ENCODE measurements at places on chromosomes 4 and X.

- DNase-seq: no peak
Measured at GRCh38 chrX:153947009-153947769, 2.7 kb upstream of the RENBP start.

- DNase-seq: no peak
Measured at GRCh38 chrX:147960722-147961121, 20.4 kb upstream of the FMR1NB start.

DNA sequence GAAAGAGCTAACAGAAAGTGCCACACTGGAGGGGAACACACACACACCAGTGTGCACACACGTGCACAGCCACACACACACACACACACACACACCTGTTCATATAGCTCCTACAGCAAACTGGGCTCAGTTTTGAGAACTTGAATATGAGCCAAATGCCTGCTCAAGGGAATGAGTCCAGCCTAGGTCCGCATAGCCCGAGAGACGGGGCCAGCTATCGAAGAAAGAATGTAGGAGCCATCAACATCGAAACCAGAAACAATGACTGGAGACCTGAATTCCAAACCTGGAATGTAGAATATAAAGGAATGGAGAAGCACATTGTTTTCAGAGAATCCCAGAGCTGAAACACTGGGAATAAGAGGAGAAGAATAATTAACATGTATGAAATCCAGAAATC, 37.6 kb upstream of the ERVMER34-1 start:
- DNase-seq: no peak

GRCh38 chr4:87521319-87521718, 7.9 kb downstream of the SPARCL1 start:
- no peak for DNase-seq

GRCh38 chr4:130329036-130329435, 1233.1 kb downstream of the C4orf33 start:
- DNase-seq: no peak

DNA sequence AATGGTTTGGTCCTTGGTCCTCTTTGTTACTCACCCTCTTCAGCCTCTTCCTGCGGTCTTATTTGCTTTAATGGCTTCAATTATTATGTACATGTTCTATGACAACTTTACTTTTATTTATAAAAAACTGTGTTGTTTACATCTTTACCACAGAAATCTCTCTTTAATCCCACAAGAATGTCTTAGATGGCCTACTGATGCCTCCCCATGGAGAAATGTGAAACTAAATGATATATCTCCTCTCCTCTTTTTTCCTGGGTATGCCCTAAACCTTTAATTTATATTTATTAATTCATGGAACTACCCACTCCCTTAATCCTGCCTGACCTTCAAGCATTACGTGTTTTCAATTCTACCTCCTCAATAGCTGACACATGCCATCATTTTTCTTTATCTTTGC, 573.2 kb downstream of the CENPC start:
- DNase-seq: no peak

DNA sequence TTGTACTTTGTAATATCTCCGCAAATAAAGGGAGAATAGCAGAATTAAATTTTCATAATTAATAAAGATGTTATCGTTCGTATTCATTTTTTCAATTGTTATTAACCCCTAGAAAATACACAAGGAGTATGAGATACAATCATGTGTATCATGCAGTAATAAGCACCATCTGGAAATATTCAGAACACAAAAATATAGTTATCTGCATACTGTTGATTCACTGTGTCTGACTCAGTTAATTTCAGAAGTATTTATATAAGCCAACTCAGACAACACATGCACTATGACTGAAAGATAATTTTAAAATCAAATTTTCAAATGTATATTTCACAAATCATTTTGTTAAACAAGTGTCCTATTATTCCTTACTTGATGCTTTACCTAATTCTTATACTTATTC, 1954.8 kb downstream of the ARAP2 start:
- DNase-seq: no peak

GRCh38 chr4:181427076-181427475, 816.1 kb upstream of the TENM3 start:
- no peak for DNase-seq

DNA sequence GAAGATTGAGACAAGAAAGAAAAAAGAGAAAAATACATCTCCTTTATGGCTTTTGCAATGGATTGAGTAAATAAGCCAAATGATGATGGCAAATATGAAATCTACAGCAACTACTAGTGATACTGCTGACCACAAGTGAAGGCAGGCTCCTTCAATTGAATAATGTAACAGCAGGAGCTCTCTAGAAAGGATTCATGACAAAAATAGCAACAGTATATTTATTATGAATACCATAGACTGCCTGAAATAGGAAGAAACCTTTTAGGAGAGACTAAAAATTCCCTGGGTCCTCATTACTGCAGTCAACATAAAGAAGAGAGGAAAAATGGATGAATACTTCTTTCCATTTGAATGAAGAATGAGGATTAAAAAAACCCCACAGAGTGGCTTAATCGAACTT, 306.8 kb upstream of the ANXA10 start:
- DNase-seq: no peak

GRCh38 chr4:175776217-175776616, 35.8 kb downstream of the GPM6A start:
- DNase-seq: no peak

DNA sequence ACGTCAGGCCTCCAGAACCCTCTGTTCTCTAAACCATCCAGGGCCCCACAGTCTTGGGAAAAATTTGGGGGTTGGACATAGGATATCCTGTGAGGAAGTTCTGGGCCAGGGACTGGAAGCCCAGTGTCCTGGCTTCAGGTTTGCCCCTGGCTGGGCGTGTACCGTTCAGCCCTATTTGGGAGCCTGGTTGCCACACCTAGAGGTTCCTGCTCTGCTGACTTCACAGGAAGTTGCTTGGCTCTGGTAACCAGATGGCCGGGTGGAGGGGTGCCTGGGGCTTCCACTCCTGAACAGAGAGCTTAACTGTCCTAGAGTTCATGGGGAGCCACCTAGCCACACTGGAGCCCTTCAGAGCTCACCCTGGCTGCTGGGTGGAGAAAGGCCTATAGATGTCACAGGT, 1.1 kb downstream of the TAFAZZIN start:
- DNase-seq: no peak

DNA sequence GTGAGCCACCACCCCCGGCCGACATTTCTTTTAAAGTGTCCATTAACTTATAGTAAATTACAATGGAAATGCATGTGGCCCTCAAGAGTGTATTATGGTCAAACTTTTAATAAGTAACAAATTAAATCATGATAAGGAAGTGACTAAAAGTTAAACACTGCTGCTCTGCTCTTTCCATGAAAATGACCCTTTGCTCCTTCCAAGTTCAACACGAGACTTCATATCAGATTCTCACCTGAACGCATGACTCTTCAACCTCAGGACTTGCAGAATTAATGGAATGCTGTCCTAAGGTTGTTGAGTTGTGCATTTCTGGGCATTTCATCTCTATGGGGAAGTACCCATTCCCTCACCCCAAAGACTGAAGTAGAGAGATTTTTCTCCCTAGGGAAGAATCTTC, 27.1 kb downstream of the AWAT2 start:
- DNase-seq: no peak

DNA sequence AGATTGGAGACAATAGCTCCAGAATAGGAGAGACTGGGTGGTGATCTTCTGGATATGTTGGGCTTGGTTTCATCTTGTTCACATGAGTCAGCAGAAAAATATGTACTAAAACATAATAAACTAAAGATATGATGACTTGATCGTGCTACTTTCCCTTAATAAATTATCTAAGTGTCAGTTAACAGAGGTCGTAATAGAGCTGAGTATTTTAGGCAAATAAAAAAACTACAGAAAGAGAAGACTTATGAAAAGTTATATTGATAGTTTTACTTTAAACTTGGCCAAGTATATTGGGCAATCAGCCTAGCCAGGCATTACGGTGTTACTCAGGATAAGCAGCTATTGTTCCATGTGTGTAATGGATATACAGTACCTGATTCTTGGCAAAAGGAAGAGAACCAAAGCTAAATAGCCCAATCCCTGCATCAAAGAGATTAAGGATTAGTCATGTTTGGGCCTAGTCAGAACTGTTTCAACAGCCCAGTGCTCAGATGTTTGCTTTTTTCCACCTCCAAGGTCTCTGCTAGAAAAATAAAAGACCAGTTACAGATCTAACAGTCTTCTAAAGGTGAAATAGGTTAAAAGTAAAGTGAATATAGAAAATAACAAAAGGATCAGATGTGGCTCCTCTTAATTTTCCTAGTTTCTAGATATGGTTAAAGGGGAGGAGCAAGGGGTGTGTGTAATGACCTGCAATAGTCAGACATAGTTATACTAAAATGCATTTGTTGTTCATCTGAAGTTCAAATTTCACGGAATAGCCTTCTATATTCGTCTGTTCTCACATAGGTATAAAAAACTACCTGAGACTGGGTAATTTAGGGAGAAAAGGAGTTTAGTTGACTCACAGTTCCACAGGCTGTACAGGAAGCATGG, 262.6 kb downstream of the ADGRL3 start:
- no peak for DNase-seq

DNA sequence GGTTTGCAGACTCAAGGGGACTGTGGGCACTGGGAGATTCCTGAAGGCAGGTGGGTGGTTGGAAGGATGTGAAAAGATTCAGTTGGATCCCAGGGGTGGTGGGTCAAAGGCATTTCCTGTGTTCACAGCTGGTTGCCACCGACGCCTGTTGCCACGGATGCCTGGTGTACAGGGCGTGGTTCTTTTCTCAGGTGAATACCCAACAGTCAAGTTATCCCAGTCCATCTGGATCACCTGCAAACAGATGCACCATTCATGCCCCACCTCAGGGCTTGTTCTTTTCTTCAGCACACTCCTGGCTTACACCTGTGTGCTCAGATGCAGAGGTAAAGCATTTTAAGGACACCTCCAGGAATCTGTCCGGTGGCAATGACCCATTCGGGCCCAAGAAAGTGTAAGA, 55.8 kb upstream of the SHOX start:
- DNase-seq: no peak

GRCh38 chr4:99381588-99382175, 29.1 kb upstream of the ADH1C start:
- DNase-seq: no peak

GRCh38 chrX:14508025-14508690, 21.2 kb upstream of the GLRA2 start:
- DNase-seq: no peak

GRCh38 chr4:174193438-174194374, 89.8 kb downstream of the FBXO8 start:
- no peak for DNase-seq

GRCh38 chrX:118189000-118189399, 72.4 kb upstream of the KLHL13 start:
- no peak for DNase-seq

- no peak for DNase-seq
Measured at GRCh38 chr4:113317523-113317922, 268.1 kb downstream of the ANK2 start.

GRCh38 chrX:19655032-19655431, 139.7 kb upstream of the MAP3K15 start:
- no peak for DNase-seq

DNA sequence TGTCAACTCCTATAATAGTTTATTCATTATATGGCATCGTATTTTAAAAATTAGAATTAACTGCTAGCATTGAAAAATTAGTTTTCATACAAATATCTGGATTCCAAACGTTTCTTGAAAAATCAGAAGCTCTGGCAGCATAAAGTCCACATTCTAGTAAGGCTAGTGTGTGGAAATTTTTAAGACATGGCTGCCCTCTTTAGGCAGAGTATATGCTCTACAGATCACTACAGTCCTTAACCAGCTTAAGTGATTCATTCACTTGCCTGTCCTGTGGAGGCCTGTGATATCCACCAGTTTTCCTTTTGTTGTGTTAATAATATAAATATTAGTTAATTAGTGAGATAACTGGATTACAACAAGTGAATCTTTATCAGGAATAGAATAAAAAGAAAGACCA, 287.2 kb downstream of the OPHN1 start:
- DNase-seq: no peak

DNA sequence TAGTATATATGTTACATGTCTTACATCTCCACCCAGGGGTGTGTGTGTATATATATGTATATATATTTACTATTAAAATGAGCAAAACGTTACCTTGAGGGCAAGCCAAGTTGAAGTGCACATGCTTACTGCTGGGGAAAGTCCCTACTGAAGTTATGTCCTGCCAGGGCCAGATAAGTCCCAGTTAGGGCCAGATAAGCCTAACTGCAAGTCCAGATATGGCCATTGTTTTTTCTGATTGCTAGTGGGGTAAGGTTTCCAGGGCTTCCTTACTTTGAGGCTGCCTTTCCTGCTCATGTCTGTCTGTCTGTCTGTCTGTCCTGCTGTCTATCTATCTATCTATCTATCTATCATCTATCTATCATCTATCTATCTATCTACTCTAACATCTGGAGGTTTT, 19.3 kb upstream of the ZNF81 start:
- no peak for DNase-seq

DNA sequence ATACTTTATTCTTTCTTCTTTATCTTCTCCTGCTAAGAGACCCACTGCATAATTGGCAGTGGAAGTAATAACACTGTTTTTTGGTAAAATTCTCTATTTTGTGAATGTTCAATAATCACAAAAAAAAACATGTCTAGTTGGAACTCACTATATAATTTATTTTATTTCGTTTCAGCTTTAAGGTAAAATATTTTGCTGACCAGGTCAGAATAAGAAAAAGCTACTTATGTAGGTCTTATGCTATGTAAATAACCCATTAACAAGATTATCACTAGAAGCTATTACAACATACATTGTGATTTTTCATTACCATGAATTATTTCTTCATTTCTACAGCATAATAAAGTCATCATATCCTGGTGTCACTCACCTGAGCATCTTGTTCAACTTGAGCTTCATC, 19.3 kb downstream of the ANXA5 start:
- DNase-seq: no peak

DNA sequence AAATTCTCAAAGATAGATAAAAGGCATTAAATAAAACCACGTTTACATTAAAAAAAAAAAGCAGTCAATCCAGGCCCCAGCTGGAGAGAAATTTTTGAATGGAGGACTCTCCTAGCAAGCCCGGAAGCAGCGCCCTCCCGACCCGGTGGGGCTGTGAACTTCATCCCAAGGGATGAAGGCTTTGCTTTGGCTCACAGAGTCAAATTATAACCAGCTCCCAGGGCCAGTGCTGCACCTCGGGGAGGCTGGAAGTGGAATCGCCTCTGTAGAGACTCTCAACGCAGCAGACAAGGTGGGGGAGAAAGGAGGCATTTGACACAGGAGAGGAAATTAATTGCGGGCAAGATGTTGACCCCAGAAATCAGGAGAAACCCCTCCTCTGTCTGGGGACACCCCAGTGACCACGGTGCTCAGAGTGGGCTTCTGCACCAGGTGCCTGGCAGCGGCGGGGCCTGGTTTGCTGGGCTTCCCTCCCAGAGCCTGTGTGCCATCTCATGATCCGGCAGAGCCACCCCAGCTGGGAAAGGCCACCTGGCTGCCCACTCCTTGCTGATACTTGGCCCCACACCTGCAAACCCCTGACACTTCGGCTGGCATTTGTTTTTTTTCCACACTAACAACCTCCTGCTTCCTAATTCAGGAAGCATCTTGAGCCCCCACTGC, 71.7 kb downstream of the ABLIM2 start:
- DNase-seq: no peak

DNA sequence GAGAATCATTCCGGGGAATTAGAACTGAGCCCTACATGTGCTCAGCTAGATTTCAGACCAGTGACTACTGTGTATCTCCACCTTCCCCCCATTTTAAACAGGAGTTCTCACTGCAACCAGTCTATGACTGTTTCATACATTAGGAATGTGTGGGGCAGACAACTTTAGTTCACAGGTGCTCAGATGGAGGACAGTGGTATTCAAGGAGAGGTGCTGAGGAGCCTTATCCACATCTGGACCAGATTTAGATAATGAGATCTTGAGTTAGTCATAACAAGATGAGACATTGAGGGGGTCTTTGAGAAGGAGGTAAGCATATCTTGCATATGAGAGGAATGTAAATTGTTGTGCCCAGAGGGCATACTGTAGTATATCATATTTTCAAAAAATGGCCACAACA, 32.8 kb upstream of the RELL1 start:
- no peak for DNase-seq
